ENCODE measurements at places on chromosomes 6 and 20.

GRCh38 chr6:47801984-47802383 lies 20.2 kb downstream of the OPN5 start:
- no peak for DNase-seq

DNA sequence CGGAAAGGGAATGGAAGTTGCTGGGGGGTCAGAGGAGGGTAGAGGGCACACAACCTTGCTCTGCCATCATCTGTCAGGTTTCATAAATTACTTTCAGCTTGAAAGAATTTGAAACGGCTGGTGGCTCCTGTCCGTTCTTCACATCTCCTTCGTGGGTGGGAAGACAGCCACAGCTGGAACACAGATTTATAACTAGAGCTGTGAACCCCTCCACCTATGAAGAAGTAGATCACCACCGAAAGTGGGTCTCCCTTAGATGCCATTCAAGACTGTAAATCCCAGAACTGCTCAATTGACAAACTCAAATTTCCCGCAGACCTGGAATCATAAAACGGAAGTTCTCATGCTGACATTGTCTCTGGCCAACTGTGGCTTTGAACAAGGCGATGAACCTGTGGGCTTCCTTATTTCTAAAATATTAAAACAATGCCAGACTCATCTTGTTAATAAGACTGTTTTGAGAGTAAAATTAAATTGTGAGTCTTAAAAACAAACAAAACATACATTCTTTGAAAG lies 65.3 kb downstream of the BTBD3 start:
- DNase-seq, result no peak

DNA sequence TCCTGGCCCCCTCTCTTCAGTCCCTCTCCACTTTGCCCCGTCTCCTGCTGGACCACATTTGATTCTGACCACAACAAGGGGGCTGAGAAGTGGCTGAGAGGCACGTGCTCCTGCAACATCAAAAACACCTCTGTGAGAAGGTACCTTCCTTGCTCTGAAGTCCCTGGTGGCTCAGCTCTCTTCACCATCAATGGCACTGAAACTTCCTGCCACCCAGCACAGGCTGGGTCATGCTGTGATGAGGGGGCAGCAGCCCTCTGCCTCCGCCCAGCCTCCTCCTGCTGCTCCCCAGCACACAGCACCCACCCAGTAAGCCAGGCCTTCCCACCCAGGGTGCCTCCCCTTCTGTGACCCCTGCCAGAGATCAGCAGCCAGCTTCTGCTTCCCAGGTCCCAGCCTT lies 10.3 kb downstream of the ZMYND8 start:
- DNase-seq, result no peak

- DNase-seq, result no peak
Measured at GRCh38 chr6:134768931-134769330, 181.0 kb downstream of the ALDH8A1 start.

DNA sequence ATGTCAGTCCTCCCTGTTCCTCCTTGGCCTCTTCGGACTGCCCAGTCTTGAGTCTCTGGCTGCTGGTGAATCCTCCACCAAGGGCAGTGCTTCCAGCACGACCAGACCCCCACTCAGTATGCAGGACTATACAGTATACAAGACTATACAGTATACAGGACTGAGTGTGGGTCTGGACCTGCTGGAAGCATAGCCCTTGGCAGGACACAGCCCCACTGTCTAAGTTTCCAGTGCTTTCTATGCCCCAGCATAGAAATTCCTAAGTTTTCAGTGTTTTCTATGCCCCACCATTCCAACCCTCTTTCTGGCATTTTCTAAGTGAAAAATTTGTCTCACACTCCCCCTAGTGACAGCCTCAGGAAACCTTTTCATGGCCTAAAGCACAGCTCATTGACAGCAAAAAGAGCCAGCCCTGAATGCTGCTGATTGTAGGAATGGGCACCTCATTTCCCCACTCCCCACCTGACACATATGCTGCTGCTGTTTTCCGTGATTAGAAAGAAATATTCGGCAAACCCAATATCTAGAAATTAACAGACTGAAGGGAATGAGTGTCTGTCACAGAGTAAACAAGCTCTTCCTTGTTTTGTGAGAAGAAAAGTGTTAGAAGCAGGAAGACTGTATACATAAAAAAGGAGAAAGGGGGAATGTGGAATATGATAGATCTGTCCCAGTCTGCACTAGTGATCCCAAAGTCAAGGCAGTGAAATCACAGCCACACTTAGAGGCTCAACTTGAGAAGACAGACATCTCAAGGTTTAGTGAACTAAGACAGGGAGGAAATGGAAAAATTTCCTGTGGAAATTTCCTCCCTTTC lies 206.9 kb downstream of the IBTK start:
- DNase-seq, result peak; percentile 32

GRCh38 chr6:166778776-166779175 lies 151.7 kb upstream of the RPS6KA2 start:
- no peak for DNase-seq

DNA sequence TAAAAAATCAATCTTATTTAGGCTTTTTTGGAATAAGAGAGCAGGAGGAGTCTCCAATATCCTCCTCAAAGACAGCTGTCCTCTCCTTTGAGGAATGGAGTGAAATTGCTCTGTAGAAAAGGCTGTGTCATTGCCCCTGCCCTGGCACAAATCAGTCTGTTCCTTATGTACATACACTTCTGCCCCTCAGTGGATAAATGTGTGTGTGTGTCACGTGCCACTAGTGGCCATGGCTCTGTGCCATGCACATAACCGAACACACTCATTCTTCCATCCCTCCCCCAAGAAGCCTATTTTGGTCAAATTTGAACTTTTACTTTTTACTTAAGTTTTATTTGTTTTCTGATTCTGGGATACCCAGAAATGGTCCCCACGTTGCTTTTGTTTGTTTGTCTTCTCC lies 49.2 kb downstream of the ANKS1A start:
- no peak for DNase-seq

DNA sequence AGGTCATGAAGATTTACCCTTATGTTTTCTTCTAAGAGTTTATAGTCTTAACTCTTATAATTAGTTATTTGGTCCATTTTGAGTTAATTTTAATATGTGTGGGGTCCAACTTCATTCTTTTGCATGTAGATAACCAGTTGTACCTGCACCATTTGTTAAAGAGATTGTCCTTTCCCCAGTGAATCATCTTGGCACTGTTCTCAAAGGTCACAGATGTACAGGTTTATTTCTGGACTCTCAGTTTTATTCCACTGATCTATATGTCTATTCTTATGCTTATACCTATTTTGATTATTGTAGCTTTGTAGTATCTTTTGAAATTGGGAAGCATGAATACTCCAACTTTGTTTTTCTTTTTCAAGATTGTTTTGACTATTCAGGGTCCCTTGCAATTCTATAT lies 44.1 kb downstream of the ZHX3 start:
- DNase-seq, result no peak

DNA sequence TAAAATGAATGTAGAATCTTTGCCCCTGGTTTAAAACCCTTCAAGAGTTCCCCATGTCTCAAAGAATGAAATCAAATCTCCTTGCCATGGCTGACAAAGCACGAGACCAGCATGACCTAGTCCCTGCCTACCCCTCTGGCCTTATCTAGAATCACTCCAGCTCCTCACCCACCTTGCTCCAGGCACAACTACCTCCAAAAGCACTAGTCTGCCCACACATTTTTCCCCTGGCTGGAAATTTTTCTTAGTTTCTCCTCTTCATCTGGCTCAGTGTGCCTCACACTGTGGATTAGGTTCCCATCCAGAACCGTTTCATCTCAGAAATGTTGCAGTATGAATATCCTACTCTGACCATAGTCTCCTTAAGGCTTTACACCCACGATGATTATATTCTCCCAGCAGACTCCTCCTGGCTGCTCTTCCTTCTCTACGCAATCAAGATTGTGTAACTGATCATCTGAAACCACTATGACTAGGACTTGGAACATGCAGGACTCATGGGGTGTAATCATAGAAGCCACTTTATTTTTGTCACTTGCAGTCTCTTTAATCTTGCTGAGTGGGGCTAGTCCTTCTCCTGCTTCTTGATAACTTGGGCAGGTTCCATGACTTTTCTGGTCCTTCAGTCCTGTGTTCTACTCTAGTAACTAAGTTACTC lies 7.8 kb upstream of the MRS2 start:
- peak; percentile 83 for DNase-seq

DNA sequence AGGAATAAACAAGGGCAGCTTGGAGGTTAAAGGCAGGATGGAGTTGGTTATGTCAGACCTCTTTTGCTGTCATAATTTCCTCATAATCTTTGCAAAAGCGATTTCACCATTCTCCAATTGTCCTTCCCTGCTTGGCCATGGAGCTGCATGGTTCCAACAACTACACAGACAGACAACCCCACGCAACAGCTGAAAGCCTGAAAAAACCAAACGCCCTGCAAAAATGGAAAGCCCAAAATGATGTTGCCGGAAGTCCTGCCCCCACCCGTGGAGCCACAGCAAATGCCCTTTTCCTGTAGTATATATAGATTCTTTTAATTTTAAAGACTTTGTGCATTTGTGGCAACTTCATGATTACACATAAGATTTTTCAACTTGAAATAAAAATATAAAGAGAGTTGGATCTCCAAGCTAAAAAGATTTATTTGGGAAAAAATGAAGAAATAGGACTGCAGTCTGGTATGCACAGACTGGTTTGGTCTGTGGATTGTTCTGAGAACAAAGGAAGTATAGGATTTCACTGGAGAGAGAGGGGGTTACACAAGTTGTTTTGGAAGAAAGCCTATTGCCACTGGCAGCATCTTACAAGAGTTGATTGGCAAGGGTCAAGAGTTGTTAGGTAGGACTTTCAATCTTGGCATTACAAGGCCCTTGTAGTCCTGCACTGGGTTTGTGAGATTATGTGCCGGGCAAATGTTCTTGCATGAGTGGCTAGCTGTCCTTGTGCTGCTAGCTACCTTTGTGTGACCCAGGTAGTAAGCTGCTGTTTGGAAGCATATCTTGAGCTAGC lies 190.0 kb downstream of the C6orf118 start:
- peak; percentile 7 for DNase-seq

- peak; percentile 58 for DNase-seq
Measured at GRCh38 chr6:18269253-18269652, 4.9 kb upstream of the DEK start.

GRCh38 chr6:117272032-117272866 lies 6.9 kb downstream of the VGLL2 start:
- peak; percentile 47 for DNase-seq

DNA sequence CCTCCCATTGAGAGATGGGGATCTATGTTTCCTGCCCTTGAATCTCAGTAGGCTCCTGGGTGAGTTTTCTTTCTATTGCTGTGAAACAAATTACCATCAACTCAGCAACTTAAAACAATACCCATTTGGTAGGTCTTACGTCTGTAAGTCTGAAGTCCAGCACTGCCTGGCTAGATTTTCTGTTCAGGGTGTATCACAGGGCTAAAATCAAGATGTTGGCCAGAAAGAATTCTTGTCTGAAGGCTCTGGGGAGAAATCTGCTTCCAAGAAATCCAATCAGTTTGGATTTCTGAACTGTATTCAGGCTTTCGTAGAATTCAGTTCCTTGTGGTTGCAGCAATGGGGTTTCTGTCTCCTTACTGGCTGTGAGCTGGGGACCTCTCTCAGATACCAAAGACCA lies 99.6 kb upstream of the SLC24A3 start:
- DNase-seq, result no peak

GRCh38 chr6:31639449-31639861 lies 13.0 kb downstream of the BAG6 start:
- peak; percentile 72 for DNase-seq

GRCh38 chr6:37369321-37370201 lies 15.8 kb downstream of the RNF8 start:
- DNase-seq, result peak; percentile 38

DNA sequence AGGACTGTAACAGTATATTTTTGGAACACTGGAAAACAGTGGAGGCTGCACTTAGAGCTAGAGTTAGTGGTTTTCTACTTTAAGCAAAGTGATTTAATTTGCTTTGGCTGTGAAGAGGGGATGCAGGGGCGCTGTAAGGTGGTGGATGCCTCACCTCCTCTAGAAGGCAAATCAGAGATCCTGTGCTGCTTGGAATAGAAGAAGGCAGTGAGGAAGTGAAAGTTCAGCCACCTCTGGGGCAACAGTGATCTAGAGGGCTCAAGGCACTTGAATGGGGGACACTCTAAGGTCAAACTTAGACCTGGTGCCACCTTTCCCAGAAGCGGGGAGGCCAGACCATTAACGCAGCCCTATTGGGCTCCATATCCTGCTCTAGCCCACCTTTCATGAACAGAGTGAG lies 19.0 kb upstream of the SNRPB2 start:
- no peak for DNase-seq

DNA sequence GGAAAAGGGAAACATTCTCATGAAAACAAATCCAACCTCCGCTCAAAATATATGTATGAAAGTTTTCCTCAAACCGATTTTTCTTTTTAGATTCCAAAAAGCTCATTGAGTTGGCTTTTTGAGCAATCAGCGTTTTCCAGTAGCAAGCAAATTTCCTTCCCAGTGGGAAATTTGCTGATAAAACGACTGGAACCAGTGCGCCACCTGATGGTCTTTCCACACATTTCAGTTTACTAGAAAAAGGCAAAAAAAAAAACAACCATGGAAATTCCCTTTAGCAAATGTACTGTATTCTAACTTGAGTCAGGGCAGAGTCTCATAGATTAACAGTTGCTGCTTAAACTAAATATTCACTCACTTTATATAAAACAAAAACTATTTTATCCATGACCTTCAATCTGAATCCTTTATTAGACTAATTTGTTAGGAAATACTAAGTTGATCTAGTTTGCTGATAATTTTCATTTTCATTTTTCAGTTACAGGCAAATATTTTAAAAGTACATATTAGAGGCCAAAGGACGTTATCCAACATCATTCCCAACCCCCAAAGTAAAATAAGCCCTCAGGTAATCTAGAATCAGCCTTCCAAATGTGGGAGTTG lies 271.5 kb downstream of the FOXA2 start:
- no peak for DNase-seq

DNA sequence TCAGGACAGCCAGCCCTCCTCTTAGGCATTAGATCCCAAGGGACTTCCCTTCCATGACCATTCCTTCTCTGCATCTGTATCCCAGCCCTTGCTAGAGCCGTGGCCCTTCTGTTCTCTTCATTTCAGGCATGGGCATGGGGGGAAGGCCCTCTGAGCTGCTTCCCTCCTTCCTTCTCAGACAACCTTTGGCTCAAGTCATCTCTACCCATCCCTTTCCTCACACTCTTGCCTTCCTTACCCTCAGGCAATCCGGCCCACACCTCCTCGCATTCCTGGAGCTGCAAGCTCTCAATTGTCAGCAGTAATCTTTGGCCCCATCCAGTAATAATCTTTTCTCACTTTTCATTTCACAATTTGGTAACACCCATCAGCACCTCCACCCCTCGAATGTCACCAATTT lies 426.9 kb upstream of the JARID2 start:
- no peak for DNase-seq

DNA sequence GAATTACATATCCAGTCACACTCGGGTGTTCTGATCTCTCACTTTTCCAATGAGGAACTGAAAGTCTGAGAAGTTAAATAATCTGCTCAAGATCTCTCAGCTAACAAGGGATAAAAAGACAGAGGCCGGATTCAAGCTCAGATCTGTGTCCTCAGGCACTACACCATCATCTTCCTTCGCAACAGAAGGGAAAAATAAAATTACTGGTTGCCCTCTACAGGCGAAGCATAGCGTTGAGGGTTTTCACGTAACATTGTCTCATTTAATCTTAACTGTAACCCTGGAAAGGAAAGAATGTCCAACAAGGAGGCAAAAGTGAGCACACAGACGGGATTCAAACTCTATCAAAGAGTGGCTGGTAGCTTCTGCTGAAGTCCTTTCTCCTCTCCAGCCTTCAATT lies 67.8 kb upstream of the ANKEF1 start:
- DNase-seq, result no peak
